Uterus (tissue), 4 donors: ENCODE measurements at places on chromosomes 7 and 10.

DNA sequence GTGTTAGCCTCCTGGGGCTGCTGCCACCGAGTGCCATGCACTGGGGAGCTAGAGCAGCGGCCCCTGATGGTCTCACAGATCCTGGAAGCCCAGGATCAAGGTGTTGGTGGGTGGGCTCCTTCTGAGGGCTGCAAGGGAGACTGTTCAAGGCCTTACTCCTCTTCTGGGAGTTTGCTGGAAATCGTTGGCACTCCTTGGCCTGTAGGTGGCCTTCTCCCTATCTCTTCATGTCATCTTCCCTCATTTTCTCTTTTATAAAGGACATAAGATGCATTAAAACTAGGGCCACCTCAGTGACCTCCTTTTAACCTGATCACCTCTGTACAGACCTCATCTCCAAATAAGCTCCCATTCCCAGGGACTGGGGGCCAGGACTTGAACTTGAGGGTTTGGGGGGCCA is 27.0 kb upstream of the ZNF862 start:
- H3K27ac ChIP-seq: no peak overlapping the region
- H3K27me3 ChIP-seq: no peaks in the 10 kb centered on the region
- H3K4me3 ChIP-seq: no peak overlapping the region
- no peaks in the 10 kb centered on the region for H3K4me1 ChIP-seq
- DNase-seq: no peak
- H3K36me3 ChIP-seq: no peaks in the 10 kb centered on the region

DNA sequence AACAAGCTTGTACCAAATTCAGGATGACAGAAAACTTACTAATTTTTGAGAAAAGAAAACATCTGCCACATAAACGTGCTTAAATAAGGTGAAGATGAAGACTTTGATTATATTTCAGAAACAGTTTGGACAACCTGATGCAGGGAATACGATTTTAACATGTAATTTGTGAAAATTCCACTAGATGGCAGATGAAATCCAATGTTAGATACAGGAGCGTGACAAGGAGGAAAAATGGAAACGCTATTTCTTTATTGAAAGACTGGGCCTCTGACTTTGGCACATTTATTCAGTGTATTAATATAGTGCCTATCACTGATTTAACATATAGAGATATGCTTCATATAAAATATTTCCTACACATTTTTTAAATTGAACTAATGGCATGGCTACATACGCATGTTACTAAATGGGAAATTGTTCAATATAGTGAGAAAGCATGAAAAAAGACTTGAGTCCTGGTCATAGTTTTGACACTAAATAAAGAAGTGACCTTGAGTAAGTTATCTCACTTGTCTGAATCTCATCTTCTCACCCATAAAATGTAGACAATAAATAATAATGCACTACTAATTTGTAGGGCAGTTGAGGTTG is 60.7 kb downstream of the CD36 start:
- H3K4me1 ChIP-seq: no peaks in the 10 kb centered on the region
- no peak for DNase-seq
- no peak overlapping the region for H3K4me3 ChIP-seq
- H3K36me3 ChIP-seq: no peaks in the 10 kb centered on the region

DNA sequence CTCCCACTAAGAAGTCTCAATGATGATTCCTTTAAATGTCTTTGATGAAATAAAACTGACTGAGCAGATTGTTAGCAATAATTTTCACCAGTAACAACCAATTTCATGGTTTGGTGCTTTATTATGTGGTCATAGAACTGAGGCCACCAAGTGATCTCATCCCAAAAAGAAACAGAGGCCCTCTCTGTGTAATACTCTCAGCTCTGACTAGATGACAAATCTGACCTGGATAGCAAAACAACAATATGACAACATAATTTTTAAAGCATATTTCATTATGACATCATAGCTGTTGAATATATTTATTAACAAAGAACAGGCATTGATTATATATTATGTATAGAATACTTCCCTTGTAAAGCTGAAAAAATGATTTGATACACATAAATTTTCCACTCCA is 5.9 kb downstream of the SEMA3E start:
- H3K27me3 ChIP-seq: no peaks in the 10 kb centered on the region
- no peak overlapping the region for H3K27ac ChIP-seq
- DNase-seq: no peak
- H3K4me1 ChIP-seq: no peaks in the 10 kb centered on the region
- H3K4me3 ChIP-seq: no peak overlapping the region

DNA sequence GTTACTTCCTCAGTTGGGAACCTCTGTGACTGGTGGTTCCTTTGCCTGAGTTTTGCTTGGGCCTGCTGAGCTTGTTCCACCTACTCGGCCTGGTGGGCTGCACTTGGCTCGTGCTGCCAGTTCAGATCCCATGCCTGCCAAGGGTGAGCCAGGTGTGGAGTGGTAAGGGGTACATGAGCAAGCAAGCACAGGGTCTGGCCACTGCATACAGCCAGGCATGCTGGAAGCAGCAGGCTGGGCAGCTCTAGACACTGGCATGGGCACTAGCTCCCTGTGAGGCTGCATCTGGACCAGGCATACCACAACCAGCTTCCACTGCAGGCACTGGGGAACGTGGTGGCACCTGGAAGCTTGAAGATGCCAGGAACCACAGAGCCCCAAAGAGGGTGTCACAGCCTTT is 624.0 kb downstream of the LRMDA start:
- H3K36me3 ChIP-seq: no peaks in the 10 kb centered on the region
- no peak overlapping the region for H3K4me3 ChIP-seq
- H3K27ac ChIP-seq: no peak overlapping the region
- H3K27me3 ChIP-seq: no peaks in the 10 kb centered on the region
- no peak for DNase-seq

DNA sequence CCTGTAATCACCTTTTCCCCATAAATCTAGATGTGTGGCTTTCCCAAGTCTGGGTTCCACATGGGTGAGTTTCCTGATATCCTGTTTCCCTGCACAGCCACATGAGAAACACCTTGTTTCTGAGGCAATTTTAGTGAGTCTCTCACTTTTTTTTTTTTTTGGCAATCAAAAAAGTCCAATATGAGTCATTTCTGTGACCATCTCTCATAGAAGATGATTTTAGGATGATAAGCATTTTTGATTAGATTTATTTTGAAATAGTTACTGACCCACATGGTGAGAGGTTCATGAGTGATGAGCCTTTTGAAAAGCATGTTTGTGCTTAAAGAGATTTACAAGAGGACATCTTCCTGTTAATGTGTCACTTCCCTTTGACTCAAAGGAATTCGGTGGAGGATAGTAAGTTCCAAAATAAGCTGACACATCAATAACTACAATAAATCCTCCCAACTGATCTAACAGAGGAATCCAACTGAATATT is 464.0 kb downstream of the INHBA start:
- DNase-seq: no peak
- no peaks in the 10 kb centered on the region for H3K36me3 ChIP-seq
- no peak overlapping the region for H3K4me3 ChIP-seq

- H3K4me1 ChIP-seq: no peaks in the 10 kb centered on the region
- H3K4me3 ChIP-seq: no peak overlapping the region
- H3K36me3 ChIP-seq: no peaks in the 10 kb centered on the region
- H3K27ac ChIP-seq: no peak overlapping the region
These were observed 3.0 kb upstream of the DMBT1 start for GRCh38 chr10:122557516-122557915.

GRCh38 chr7:102814025-102814471 is 65.2 kb downstream of the FAM185A start:
- H3K27me3 ChIP-seq: no peaks in the 10 kb centered on the region
- no peak for DNase-seq
- no peak overlapping the region for H3K4me3 ChIP-seq

DNA sequence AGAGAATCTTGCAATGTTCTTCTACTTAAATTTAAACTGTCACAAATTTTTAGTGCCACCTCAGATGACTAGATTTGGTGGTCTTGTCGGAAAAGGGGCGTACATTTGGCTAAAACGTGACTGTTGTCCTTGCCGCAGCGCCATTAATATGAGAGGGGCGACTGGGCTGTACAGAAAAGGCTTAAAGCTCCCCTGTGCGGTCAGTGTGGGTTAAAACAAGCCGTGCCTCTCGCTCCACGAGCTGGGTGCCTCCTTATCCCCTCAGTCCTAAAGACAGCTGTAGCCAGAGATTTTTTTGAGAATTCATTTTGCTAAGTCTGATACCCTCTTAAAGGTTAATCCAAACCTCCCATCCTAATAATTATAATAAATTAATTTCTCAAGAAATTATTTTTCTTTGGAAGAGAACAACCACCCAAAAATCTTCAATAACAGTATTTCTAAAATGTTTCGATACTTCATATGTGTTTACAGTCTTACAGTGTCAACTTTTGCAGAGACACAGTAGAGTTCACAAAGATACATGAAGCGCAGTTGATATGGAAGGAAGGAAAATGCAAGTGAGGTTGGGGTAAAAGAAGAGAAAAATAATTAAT is 68.6 kb downstream of the C7orf25 start:
- H3K4me1 ChIP-seq: no peaks in the 10 kb centered on the region
- no peaks in the 10 kb centered on the region for H3K27me3 ChIP-seq
- H3K36me3 ChIP-seq: no peaks in the 10 kb centered on the region
- H3K4me3 ChIP-seq: peak overlapping the region; percentile 15
- DNase-seq: peak; percentile 59
- no peak overlapping the region for H3K27ac ChIP-seq

DNA sequence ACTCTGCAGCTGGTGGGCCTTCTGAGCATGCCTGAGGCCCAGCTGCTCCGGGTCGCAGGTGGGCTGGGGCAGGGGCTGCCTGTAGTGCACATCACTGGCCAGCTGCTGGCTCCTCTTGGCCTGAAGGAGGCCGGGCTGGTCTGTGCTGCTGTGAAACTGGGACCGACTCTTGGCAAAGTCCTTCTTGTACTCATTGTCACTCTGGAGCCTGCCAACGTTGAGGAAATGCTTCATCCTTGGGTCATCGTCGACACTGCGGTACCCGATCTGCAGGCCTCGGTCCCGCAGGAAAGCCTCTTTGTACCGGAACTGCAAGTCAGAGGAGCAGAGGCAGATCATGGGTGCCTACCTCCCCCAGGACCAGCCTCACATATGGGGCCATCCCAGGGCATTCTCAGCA is 37.7 kb downstream of the HABP2 start:
- H3K36me3 ChIP-seq: no peaks in the 10 kb centered on the region
- H3K27ac ChIP-seq: no peak overlapping the region
- H3K4me3 ChIP-seq: no peak overlapping the region
- no peak for DNase-seq

- no peaks in the 10 kb centered on the region for H3K4me1 ChIP-seq
- no peak overlapping the region for H3K4me3 ChIP-seq
- no peaks in the 10 kb centered on the region for H3K27me3 ChIP-seq
- no peaks in the 10 kb centered on the region for H3K36me3 ChIP-seq
- DNase-seq: no peak
These were observed 25.4 kb upstream of the ANK3 start for GRCh38 chr10:60414877-60415585.

DNA sequence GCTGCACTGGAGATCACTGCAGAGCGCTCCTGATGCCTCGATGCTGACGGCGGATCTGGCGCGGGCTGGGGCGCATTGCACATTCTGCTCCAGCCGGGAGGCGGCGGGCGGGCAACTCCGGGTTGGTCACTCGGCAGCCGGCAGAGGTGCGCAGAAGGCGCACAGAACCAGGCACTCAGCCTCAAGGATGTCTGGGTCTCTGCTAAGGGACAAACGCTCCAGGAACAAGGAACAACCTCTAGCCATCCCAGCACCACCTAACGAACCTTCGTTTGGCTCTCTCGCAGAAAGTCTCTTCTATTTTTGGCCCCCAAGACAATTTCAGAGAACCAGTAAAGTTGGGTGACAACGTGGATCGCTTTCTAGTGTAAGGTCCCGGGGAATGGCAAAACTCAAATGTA is 254.6 kb downstream of the OTUD1 start:
- no peak overlapping the region for H3K4me3 ChIP-seq
- H3K4me1 ChIP-seq: no peaks in the 10 kb centered on the region
- no peak for DNase-seq
- H3K36me3 ChIP-seq: no peaks in the 10 kb centered on the region

DNA sequence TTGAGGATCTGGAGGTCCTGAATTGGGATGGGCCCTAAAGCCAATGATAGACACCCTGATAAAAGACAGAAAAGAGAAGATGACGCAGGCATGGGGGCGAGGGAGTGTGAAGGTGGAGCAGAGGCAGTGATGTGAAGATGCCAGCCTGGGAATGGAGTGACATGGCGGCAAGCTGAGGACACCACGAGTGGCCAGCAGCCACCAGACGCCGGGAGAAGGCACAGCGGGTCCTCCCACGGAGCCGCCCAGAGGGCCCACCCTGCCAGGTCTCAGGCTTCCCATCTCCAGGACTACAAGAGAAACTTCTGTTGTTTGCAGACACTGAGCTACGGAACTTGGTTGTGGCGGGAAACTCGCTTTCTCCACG is 44.9 kb downstream of the DPYSL4 start:
- H3K36me3 ChIP-seq: no peaks in the 10 kb centered on the region
- no peaks in the 10 kb centered on the region for H3K27me3 ChIP-seq
- no peaks in the 10 kb centered on the region for H3K4me1 ChIP-seq
- DNase-seq: no peak
- H3K4me3 ChIP-seq: no peak overlapping the region

DNA sequence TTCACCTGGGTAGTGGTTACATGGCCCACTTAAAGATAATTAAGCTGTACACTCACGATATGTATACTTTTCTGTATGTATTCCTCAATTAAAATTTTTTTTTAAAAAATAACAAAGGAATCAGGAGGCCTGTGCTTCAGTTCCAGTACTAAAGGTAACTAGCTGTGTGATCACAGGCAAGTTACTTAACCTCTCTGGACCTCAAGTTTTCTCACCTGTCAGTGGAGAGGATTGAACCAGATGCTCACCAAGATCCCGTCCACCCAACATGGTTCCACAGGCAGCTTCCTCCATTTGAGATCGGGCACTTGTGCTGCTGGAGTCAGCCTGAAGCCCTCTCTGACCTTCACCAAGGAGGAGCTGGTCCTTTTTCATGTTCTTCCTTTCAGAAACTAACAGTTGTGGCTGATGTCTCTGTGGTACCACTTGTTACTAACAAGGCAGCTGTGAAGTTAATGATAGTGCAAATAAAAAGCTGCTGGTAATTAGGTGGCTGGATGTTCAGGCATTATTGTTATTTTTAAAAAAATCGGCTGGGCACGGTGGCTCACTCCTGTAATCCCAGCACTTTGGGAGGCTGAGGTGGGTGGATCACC is 29.4 kb upstream of the SMNDC1 start:
- H3K27ac ChIP-seq: no peak overlapping the region
- H3K4me1 ChIP-seq: no peaks in the 10 kb centered on the region
- no peak for DNase-seq
- H3K27me3 ChIP-seq: no peaks in the 10 kb centered on the region
- no peak overlapping the region for H3K4me3 ChIP-seq
- H3K36me3 ChIP-seq: no peaks in the 10 kb centered on the region

GRCh38 chr7:47374538-47374937 is 207.4 kb downstream of the TNS3 start:
- no peak overlapping the region for H3K27ac ChIP-seq
- H3K4me3 ChIP-seq: no peak overlapping the region
- no peaks in the 10 kb centered on the region for H3K27me3 ChIP-seq
- no peaks in the 10 kb centered on the region for H3K4me1 ChIP-seq
- no peak for DNase-seq
